ENCODE measurements at places on chromosomes 13 and 19.

GRCh38 chr13:102367836-102368235 is 34.0 kb downstream of the FGF14 start:
- H3K36me3 ChIP-seq, result no peaks in the 10 kb centered on the region
- DNase-seq, result no peak
- no peak overlapping the region for H3K27ac ChIP-seq
- H3K27me3 ChIP-seq, result peaks cover 21% of the 10 kb centered on the region
- H3K4me3 ChIP-seq, result no peak overlapping the region

DNA sequence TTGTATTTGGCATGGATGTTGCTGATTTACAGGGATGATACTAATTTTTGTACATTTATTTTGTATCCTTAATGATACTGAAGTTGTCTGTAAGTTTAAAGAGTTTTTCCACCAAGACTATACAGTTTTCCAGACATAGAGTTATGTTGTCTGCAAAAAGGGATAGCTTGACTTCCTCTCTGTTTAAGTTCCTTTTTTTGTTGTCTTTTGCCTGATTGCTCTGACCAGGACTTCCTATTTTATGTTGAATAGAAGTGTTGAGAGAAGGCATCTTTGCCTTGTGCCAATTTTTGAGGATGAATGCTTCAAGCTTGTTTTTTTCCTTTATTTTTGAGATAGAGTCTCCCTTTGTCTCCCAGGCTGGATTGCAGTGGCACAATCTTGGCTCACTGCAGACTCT is 36.8 kb upstream of the ZNF681 start:
- DNase-seq, result no peak
- no peak overlapping the region for H3K27ac ChIP-seq
- H3K27me3 ChIP-seq, result no peaks in the 10 kb centered on the region
- H3K4me1 ChIP-seq, result peaks cover 7% of the 10 kb centered on the region
- peaks cover 7% of the 10 kb centered on the region for H3K36me3 ChIP-seq

GRCh38 chr13:111025310-111025709 is 89.8 kb upstream of the ARHGEF7 start:
- no peak for DNase-seq
- H3K36me3 ChIP-seq, result no peaks in the 10 kb centered on the region
- no peak overlapping the region for H3K27ac ChIP-seq
- no peak overlapping the region for H3K4me3 ChIP-seq
- H3K4me1 ChIP-seq, result no peaks in the 10 kb centered on the region

DNA sequence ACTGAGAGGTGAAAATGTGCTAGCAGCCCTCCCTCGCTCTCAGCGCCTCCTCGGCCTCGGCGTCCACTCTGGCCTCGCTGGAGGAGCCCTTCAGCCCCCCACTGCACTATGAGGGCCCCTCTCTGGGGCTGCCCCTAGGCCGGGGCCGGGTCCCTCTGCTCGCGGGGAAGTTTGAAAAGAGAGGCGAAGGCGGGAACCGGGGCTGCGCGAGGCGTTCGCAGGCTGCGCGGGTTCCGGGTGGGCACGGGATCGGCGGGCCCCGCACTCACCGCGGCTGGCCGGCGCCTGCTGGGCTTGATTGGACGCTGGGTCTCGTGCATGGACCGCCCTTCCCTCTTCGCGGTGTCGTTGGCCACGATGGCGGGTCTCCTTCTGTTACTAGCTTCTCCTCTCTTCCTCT is 29.3 kb downstream of the C1QTNF9 start:
- no peak overlapping the region for H3K4me3 ChIP-seq
- no peak for DNase-seq
- H3K4me1 ChIP-seq, result no peaks in the 10 kb centered on the region
- no peaks in the 10 kb centered on the region for H3K36me3 ChIP-seq
- H3K27ac ChIP-seq, result no peak overlapping the region
- H3K27me3 ChIP-seq, result peaks cover 35% of the 10 kb centered on the region

DNA sequence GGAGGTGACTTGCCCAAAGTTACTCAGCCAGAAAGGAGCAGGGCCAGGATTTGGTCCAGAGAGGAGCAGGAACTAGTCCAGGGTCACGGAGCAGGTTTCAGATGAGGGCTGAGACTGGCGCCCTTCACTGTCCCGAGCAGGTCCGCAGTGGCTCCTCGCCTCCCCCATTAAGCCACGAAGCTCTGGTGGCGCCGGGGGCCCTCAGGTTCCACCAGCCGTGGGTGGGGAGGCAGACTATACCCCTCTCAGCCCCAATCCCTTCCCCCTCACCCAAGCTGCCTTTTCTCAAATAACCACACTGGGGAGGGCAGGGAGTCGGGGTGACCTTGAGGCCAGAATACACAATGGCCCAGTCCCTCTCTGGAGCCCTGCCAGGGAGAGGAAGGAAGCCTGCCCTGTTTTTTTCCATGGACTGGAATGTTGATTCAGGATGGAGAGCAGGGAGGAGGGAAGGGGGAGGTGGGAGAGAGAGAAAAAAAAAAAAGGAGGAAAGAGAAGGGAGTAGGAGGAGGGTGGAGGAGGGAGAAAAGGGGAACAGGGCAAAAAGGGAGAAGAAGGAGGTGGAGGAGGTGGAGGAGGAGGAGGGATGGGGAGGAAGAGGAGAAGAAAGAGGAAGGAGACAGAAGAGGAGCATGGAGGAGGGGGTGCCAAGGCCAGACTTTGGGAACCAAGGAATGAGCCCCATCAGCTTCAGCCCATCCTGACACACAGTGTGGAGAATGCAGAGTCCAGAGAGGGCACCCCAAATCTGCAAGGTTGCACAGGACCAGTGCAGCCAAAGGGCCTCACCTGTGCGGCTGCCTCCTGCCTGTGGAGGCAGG is 19.7 kb downstream of the CEACAM16 start:
- H3K36me3 ChIP-seq, result peaks cover 3% of the 10 kb centered on the region
- no peak overlapping the region for H3K4me3 ChIP-seq
- H3K4me1 ChIP-seq, result peaks cover 6% of the 10 kb centered on the region
- no peak for DNase-seq
- H3K27me3 ChIP-seq, result no peaks in the 10 kb centered on the region

DNA sequence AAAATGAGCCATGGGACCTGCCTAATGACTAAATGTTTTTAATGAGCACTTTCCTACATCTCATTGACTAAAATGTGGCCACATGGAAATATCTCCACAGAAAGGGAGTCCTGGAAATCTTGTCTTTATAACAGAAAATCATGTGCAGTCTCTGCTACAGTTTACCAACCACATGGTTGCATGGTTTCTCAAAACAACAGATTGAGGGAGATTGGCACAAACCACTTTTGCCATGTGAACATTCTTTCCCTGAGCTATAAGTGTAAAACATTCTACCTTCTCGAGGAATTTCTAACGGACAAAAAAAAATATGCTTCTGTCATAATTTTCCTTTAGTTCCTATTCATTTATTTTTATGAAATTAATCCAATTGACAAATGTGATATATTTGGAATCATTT is 218.9 kb upstream of the SLITRK5 start:
- H3K36me3 ChIP-seq, result no peaks in the 10 kb centered on the region
- no peak overlapping the region for H3K27ac ChIP-seq
- H3K4me3 ChIP-seq, result no peak overlapping the region
- no peak for DNase-seq
- H3K4me1 ChIP-seq, result no peaks in the 10 kb centered on the region
- no peaks in the 10 kb centered on the region for H3K27me3 ChIP-seq

DNA sequence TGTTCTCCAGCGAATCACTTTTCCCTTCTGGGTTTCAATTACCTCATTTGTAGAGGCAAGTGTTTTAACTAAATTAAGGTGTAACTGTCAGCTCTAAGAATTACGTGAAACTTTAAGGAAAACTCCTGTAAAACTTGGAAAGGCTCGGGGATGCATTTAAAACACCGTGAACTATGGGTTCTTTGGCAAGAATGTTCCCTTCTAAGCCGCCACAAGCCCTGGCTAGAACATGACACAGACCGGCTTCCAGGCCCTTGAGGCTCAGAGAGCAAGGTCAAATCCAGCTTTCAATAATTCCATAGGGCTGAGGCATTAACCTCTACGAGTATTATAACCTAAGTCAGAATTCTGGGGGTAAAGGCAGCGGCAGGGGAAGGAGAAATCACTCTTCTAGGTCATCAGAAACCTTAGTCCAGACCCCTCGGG is 685 bp downstream of the VWA8 start:
- H3K27me3 ChIP-seq, result no peaks in the 10 kb centered on the region
- H3K27ac ChIP-seq, result peak overlapping the region; percentile 93
- H3K4me1 ChIP-seq, result peaks cover 33% of the 10 kb centered on the region

DNA sequence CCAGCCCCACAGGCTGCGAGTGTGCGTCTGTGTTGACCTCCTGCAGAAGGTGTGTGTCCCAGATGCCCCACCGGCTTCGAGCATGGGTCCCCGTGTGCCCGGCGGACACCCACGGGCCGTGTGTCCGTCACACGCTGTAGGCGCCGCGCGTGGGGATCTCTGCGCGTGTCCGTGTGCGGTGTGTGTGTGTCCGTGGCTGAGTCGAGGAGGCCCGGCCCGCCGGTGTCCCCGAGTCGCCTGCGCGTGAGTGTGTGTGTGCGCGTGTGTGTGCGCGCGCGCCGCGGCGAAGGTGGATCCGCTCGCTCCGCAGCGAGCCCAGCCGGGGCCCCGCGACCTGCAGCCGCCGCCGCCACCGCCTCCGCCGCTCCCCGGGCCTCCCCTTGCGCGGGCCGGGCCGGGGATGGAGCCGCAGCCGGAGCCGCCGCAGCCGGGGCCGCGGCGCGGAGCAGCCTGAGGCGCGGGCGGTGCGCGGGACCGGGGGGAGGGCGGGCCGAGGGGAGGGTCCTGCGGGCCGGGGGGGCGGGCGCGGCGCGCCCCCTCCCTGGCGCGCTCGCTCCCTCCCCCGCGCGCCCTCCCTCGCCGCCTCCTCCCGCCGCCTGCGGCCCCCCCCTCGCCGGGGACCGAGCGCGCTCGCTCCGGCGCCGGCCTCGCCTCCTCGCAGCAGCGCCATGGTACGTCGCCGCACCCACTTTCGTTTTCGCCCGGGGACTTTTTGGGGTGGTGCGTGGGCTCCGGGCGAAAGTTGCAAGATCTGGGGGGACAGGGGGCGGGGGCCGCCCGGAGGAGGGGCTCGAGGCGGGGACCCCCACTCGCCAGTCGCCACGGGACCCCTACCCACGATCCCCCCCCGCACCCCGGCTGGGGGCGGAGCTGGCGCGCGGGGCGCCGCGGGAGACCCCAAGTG is 7.1 kb upstream of the NFIC start:
- peak overlapping the region; percentile 94 for H3K4me3 ChIP-seq
- peak overlapping the region; percentile 93 for H3K27ac ChIP-seq
- peaks cover 26% of the 10 kb centered on the region for H3K4me1 ChIP-seq
- DNase-seq, result peak; percentile 69
- no peaks in the 10 kb centered on the region for H3K27me3 ChIP-seq

DNA sequence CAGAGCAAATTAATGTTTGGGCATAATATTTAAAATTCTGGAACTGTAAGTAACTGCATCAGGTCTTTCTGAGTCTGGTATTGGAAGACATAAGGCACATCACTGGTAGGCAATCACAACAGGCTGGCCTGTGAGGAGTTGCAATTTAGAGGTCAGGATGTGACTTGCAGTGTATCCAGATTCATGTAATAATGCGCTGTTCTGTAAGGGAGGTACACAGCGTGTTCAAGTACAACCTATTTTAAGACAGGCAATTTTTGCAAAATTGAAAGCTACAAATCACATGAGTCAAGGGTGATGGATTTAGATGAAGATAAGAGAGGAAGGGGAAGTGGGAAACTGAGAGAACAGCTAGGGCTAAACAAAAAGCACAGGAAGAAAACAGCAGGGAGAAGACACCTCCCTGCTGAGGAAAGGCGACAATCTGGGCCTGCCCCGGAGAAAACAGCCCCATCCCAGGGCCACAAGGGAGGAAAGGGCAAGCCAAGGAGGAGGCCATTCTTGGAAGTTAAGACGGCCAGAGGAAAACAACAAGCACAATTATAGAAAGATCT is 138.1 kb downstream of the LACC1 start:
- peak overlapping the region; percentile 5 for H3K27ac ChIP-seq
- no peaks in the 10 kb centered on the region for H3K36me3 ChIP-seq
- H3K4me3 ChIP-seq, result no peak overlapping the region
- no peak for DNase-seq
- no peaks in the 10 kb centered on the region for H3K4me1 ChIP-seq

- no peaks in the 10 kb centered on the region for H3K27me3 ChIP-seq
- H3K27ac ChIP-seq, result peak overlapping the region; percentile 86
- no peak for DNase-seq
- peaks cover 16% of the 10 kb centered on the region for H3K4me1 ChIP-seq
Observed at GRCh38 chr13:23966221-23966690, 69.0 kb upstream of the C1QTNF9B start.

- H3K27me3 ChIP-seq, result no peaks in the 10 kb centered on the region
- no peak overlapping the region for H3K4me3 ChIP-seq
- no peak for DNase-seq
- H3K36me3 ChIP-seq, result peaks cover 58% of the 10 kb centered on the region
Observed at GRCh38 chr13:48251611-48252081, 18.6 kb downstream of the ITM2B start.

- peak; percentile 61 for DNase-seq
- peak overlapping the region; percentile 93 for H3K27ac ChIP-seq
- H3K4me3 ChIP-seq, result peak overlapping the region; percentile 65
- no peaks in the 10 kb centered on the region for H3K27me3 ChIP-seq
- peaks cover 79% of the 10 kb centered on the region for H3K4me1 ChIP-seq
Observed at GRCh38 chr19:38683393-38684077, 36.1 kb downstream of the ACTN4 start.

DNA sequence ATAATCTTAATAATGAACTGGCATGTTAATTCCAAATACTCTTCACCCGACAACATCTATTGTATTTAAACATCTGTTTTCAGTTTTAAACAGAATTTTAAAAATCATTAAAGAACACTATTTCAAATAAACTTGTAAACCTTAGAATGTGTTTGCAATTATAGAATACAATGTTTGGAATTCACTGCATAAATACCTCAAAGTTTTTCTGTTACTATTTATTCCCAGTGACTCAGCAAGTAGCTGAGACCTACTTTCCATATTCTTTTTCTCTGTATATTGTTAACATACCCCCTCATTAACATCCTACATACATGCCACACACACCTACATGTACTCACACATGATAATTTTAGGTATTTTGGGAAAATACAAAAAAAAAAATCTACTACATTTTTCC is 1134.3 kb downstream of the SLITRK1 start:
- no peaks in the 10 kb centered on the region for H3K27me3 ChIP-seq
- no peak for DNase-seq
- H3K27ac ChIP-seq, result no peak overlapping the region
- no peak overlapping the region for H3K4me3 ChIP-seq

- no peak overlapping the region for H3K4me3 ChIP-seq
- peaks cover 8% of the 10 kb centered on the region for H3K4me1 ChIP-seq
- H3K27me3 ChIP-seq, result peaks cover 12% of the 10 kb centered on the region
- H3K36me3 ChIP-seq, result peaks cover 42% of the 10 kb centered on the region
- H3K27ac ChIP-seq, result no peak overlapping the region
Observed at GRCh38 chr19:19278315-19278714, 5.2 kb upstream of the TM6SF2 start.

DNA sequence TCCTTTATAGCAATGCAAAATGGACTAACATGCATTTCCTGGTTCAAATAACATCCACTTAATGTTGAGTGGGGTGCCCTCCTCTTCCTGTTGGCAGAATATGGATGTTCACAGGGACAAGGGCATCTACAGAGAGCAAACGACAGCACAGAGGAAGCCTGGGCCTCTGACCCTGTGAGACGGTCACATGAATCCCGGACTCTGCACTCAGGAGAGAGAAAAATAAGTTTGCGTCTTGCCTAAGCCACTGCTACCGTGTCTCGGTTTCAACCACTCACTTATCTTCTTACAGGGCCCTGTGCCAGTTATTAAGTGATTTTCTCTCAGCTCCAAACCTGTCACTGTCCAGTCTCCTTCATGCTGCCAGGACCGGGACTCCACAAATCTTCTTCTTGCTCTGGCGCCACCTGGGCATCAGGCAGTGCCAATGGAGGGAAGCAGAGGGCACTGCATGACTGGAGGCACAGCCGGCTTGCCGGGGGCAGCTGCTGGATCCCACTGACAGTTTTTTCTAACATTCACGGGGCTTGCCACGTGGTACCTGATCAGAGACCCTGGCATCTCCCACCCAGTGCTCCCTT is 11.8 kb downstream of the LIG1 start:
- peaks cover 25% of the 10 kb centered on the region for H3K36me3 ChIP-seq
- H3K27me3 ChIP-seq, result no peaks in the 10 kb centered on the region
- DNase-seq, result no peak
- no peak overlapping the region for H3K27ac ChIP-seq
- H3K4me1 ChIP-seq, result no peaks in the 10 kb centered on the region
